ENCODE measurements at places on chromosomes 7 and 10. TPM values are rescaled to one million over a fixed set of nuclear protein-coding genes. Genes with fewer than 3 reads are reported as not detected.

Gene HSPA12A
- 5.2 TPM for total RNA-seq

Gene ANXA8L1
- not detected for total RNA-seq

Gene AOAH
- not detected for total RNA-seq

Gene RAMP3
- 0.85 TPM for total RNA-seq

Gene GRID2IP
- total RNA-seq = 3.0 TPM

Gene CABCOCO1
- not detected for total RNA-seq

Gene MOGAT3
- 0.81 TPM for total RNA-seq

Gene ASB10
- not detected for total RNA-seq

GRCh38 chr10:2921956-2922680 lies 145.2 kb upstream of the PFKP start:
- H3K27ac ChIP-seq = no peak overlapping the region
- DNase-seq = no peak
- H3K4me3 ChIP-seq = no peak overlapping the region
- peaks cover 32% of the 10 kb centered on the region for H3K4me1 ChIP-seq

DNA sequence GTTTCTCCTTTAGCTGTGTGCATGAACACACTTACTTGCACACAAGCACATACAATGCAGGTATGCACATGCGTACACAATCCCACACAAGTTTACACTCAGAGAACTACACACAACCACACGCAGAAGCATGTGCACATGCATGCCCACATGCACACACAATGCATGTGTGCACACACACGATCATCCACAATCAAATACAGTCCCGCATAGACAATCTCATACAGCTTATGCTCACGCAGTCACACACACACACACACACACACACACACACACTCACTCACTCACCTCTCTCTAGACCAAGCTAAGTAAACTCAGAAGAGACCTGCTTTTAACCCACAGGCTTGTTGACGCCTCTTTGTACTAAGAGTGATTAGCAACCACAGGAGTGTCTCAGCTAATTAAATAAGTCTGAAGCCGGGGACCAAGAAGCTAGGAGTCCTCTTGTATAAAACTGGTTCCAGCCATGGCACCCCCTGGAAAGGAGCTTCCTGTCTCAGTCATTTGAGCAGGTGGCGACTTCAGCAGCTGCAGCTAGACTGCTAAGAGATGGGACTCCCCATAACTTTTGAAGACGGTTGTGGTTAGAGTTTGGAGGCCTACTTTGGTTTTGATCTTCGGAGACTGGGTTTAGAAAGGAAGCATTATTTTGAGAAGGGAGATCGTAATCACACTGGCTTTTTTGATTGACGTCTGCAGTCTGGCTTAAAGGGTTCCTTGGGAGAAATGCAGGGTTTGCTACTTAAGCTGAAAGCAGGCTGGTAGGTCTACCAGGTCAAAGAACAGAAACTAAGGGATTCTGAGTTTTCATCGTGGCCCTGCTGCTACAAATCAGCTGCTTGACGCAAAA lies 82.3 kb upstream of the ADRB1 start:
- no peak overlapping the region for H3K27ac ChIP-seq
- no peaks in the 10 kb centered on the region for H3K36me3 ChIP-seq
- 0 out of 2 replicates have a peak, but pooled peaks cover 3% of the 10 kb centered on the region for H3K4me1 ChIP-seq

DNA sequence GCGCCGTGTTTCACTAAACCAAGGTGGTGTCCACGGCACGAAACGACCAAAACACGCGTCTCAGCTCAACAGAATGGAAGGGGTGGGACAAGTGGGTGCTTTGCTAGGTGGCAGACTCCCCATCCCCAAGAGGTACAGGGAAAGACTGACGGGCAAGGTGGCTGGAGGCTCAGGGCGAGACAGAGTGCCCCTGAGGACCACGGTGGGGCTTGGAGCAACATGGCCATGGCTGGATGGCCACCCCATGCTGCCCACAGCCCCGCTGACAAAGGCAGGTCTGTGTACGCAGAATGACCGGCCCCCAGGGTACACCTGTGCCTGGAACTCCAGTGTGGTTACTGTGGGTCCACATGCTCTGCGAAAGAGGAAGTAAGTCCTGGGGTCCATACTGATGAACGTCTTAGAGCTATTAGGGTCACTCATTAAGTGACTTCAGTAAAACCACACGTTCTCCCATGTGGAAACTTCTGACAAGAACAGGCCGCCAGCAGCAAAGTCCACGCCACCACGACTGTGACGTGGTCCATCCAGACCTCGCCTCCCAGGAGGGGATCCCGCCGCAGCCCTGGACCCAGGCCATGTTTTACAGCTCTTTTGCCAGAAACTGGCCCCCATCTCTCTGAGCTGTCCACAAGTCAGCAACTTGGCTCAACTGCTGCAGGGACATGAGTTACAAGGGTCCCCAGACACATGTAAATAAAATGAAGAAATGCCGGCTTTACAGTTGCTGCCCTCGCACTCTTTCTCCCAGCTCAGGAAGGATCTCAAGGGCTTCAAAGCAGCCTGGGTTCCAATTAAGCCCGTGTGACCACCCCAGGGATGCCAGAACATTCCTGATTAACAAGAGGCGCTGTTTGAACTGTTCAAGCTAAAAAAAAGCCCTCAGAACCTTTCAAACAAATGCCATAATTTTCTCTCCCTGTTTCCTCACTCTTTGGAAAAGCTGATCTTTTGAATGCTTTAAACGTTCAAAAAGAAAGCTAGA lies 66.8 kb downstream of the MAD1L1 start:
- peaks cover 27% of the 10 kb centered on the region for H3K4me1 ChIP-seq
- H3K4me3 ChIP-seq = no peak overlapping the region
- H3K27me3 ChIP-seq = no peaks in the 10 kb centered on the region
- peaks cover 20% of the 10 kb centered on the region for H3K36me3 ChIP-seq
- no peak overlapping the region for H3K27ac ChIP-seq

DNA sequence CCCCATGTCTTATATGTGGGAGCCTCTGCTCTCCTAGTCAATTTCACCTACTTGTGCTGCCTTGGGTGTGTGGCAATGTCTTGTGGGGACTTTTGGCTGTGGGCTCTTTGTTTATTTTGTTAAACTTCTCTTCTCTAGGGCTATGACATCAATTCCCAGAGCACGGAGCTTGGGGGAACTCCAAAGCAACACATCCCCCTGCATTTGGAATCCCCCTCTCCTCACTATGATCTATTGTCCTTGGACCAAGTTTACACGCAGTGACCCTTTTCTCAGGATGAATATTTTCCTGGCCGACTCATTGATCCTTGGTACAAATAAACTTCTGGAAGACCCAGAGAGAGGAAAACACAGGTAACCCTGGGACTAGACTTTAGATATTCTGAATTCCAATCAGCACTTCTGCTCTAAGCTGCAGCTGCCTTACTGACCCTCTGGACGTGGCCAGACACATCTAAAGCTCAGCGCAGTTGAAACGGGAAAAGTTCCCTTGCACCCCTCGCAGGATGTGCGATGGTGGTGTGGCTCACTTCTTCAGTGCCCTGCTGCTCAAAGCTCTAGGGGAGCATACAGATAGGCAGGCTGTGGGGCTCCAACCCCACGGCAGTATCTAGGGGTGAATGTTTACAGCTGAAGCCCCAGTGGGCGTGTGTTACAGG lies 110.8 kb downstream of the TMEM178B start:
- no peaks in the 10 kb centered on the region for H3K27me3 ChIP-seq
- no peak overlapping the region for H3K4me3 ChIP-seq
- no peaks in the 10 kb centered on the region for H3K36me3 ChIP-seq
- peaks cover 4% of the 10 kb centered on the region for H3K4me1 ChIP-seq
- 0 out of 2 replicates have a peak overlapping the region, but pooled peaks have one; percentile 10 for H3K27ac ChIP-seq

DNA sequence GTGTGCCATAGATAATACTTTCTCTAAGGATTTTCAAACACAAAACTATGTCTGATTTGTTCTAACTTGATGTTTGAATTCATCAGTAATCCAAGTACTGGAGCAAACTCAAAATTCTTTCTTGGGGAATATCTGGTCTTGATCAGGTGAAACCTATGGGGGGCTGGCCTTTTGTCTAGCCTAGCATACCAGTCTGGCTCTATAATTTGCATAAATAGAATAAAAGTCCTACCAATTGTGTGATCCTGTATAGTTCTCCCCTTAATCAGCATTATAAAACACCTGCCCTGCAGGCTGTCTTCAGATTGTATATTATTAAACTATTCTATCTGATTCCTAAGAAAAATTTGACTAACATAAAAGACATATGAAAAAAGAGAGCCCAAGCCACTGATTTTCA lies 233.8 kb upstream of the LRRN3 start:
- no peak overlapping the region for H3K4me3 ChIP-seq
- no peaks in the 10 kb centered on the region for H3K27me3 ChIP-seq
- H3K27ac ChIP-seq = no peak overlapping the region
- no peak for DNase-seq

- H3K27ac ChIP-seq = peak within 1 kb of the TSS; percentile 64
- H3K4me3 ChIP-seq = peak within 1 kb of the TSS; percentile 91
- H3K27me3 ChIP-seq = peaks cover 86% of the 10 kb centered on the region
- peaks cover 41% of the 10 kb centered on the region for H3K4me1 ChIP-seq
- DNase-seq = peak; percentile 76
- H3K36me3 ChIP-seq = no peaks in the 10 kb centered on the region
Observed at GRCh38 chr10:110207011-110207804, at the start of gene MXI1. TSS of gene MXI1 (plus strand) at chr10:110207605. CDS start at chr10:110207809, 204 bp downstream.

- H3K27me3 ChIP-seq = peaks cover 3% of the 10 kb centered on the region
- no peak overlapping the region for H3K27ac ChIP-seq
Observed at GRCh38 chr10:123500110-123500509, 166.0 kb upstream of the GPR26 start.

- peaks cover 4% of the 10 kb centered on the region for H3K36me3 ChIP-seq
- no peaks in the 10 kb centered on the region for H3K27me3 ChIP-seq
- DNase-seq = peak; percentile 78
- H3K4me1 ChIP-seq = no peaks in the 10 kb centered on the region
- no peak overlapping the region for H3K27ac ChIP-seq
- H3K4me3 ChIP-seq = no peak overlapping the region
Observed at GRCh38 chr10:132360766-132361447, 28.9 kb downstream of the LRRC27 start.

DNA sequence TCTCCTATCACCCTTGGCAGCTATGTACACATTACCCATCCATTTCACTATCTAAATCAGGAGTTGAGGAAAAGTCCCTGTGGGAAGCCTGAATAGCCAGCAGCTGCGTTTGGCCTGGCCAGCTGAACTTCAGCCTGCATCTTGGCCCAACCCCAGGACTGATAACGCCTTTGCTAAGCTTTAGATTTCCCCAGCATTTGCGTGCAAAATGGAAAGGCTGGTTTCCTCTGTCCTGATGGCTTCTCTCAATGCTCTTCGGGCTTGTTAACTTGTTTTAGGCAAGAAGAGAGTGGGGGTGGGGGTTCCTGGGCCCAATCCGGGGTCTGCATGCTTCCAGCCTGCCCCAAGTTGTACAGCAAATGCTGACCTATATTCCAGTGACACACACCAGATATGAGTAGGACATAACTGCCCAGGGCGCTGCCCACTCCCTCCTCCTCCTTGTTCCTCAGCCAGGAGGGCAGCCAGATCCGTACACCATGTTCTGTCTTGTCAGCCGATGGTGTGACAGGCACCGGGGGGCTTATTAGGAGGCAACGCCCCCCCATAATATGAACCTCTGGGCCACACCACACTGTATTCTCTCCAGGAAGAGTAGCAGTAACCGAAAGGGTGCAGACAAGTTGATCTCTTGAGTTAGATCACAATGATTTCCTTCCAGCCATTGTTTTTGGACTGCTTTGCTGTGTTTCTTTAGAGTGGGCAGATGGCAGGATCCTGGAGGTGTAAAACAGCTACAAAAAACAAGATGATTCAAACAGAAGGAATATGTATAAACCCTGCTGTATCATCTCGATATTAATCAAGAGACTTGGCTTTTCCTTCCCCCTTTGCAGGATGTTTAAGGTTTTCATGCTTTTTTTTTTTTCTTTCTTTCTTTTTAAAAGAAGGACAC lies 339.0 kb downstream of the RNLS start:
- no peak overlapping the region for H3K27ac ChIP-seq
- no peak overlapping the region for H3K4me3 ChIP-seq
- peaks cover 4% of the 10 kb centered on the region for H3K4me1 ChIP-seq
- DNase-seq = no peak
- no peaks in the 10 kb centered on the region for H3K36me3 ChIP-seq

DNA sequence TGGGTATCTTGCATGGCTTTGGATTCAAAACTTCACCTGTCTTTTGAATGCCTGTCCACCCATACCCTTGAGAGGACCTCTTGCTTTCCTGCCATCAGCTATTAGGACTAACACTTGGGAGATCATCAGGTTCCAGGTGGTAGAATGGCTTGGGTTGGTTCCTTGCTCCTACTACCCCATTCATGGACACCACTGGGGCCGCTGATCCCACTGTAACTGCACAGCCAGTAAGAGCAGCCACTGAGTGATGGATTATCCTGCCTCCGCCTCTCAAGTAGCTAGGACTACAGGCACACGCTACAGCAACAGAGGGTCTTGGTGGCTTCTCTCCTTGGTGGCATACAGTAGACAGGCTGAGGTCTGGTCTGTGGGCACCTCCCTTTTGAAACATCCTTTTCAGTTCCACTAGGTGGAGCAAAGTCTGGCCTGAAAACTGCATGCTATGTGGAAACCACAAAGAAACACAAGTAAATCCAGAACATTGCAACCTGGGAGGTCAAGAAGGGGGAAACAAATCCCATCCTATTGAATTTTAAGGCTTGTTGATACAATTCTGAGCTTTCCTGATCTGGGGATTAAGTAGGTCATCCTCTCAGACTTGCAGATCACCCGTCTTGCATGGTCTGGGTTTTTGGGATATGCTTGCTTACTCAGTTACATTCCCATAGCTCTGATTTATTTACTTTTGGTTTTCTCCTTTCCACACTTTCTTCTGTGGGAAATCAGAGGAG lies 9.4 kb downstream of the WBP1L start:
- no peak overlapping the region for H3K4me3 ChIP-seq
- peaks cover 7% of the 10 kb centered on the region for H3K4me1 ChIP-seq
- no peaks in the 10 kb centered on the region for H3K27me3 ChIP-seq
- H3K36me3 ChIP-seq = no peaks in the 10 kb centered on the region
- H3K27ac ChIP-seq = peak overlapping the region; percentile 49

DNA sequence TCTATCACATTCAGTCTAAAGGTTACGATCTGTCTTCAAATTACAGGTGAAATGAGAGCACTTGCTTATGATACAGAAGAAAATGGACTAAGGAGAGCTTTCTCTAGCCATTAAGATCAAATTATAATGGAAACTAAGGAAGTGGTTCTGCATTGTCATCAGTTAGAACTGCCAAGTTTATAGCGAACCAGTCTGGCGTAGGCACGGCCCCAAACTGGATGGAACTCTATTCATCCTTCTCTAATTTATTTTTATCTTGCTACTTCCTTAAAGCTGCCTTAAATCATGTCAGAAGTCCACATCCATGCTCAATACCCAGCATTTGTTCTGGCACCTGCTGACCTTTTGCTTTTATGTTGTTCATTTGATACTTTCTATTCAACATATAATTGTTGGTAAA lies 63.7 kb upstream of the APBB1IP start:
- peaks cover 8% of the 10 kb centered on the region for H3K36me3 ChIP-seq
- no peak overlapping the region for H3K27ac ChIP-seq
- no peak overlapping the region for H3K4me3 ChIP-seq
- peaks cover 11% of the 10 kb centered on the region for H3K27me3 ChIP-seq
- H3K4me1 ChIP-seq = no peaks in the 10 kb centered on the region
- DNase-seq = no peak

Data from WTC11 (cell line).